ENCODE measurements at places on chromosomes 4 and X.

GRCh38 chr4:114163051-114163450 lies 183.6 kb upstream of the ARSJ start:
- DNase-seq: no peak

DNA sequence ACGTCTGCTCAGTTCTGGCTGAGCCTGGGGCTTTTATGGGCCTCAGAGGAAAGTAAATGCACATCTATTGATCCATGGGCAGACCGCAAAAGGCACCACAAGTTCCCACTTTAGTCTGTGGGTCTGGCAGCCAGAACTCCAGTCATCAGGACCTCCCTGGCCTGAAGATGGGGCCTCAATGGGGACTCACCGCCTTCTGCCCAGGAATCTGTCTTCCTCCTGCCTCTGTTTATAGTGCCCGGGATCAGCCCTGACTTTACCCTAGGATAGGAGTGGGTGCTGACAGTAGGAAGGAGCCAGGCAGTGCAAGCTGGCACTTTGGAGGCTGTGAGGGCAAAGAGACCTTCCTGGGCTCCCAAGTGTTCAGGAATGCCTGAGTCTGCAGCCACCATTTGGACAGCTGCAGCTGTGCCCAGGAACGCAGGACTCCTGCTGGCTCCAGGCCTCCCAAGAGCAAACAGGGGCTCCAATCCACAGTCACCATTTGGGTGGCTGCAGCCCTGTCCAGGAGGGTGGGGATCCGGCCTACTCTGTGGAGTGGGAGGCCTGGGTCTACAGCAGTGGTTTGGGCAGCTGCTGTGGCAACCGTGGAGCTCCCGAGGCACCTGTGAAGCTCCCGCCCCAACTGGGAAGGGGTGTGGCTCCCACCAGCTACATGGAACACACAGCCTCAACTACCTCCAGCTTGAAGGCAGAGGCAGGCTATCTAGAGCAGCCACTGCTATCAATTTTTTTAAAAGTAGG lies 1440.9 kb upstream of the ADGRL3 start:
- DNase-seq: no peak

GRCh38 chr4:58749206-58749605 lies 1639.0 kb upstream of the IGFBP7 start:
- peak; percentile 66 for DNase-seq

- no peak for DNase-seq
Observed at GRCh38 chr4:83516042-83516772, 19.7 kb upstream of the GPAT3 start.

DNA sequence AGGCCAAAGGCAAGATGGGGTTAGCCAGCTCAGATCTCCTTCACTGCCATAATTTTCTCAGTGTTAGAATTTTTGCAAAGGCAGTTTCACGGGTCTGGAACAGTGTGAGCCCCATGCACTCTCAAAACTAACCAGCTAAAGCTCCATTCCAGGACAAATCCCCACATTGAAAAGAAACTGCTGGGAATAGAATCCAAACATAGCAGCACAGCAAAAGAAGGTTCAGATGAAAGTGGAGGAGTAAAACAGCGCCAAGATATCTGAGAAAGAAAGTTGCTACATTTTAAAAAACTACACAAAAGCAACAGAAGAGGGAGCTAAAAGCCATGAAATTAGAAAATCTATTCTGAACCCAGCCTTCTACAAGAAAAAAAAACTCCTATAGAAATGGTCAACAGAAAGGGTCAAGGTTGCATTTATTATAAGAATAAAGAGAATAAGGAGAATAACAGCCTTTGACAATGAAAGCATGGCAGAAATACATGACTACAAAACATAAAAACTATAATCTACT lies 39.6 kb upstream of the SLC7A3 start:
- DNase-seq: peak; percentile 27

DNA sequence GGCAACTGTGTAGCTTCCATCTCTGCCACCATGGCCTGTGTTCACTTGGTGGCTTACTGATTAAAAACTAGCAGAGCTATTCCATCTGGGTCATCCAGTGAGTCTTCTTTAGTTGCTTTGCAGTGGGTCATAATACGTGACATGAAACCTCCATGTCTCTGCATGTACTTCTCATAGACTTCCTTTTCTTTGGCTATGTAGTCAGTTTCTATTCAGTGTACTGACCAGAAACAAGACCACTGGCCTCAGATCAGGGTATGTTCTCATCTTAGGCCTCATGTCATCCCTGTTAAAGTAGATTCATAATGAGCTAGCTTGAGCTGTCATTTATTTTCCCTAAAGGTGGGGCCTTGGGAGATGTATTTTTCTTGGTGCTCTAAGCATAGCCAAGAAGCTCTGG lies 195.2 kb downstream of the CCNG2 start:
- DNase-seq: no peak

GRCh38 chrX:49039598-49040375 lies 3.4 kb downstream of the TFE3 start:
- DNase-seq: no peak

- DNase-seq: no peak
Observed at GRCh38 chrX:135275973-135276372, 24.1 kb downstream of the ETDA start.

GRCh38 chr4:168664242-168664891 lies 167.5 kb downstream of the PALLD start:
- DNase-seq: no peak

DNA sequence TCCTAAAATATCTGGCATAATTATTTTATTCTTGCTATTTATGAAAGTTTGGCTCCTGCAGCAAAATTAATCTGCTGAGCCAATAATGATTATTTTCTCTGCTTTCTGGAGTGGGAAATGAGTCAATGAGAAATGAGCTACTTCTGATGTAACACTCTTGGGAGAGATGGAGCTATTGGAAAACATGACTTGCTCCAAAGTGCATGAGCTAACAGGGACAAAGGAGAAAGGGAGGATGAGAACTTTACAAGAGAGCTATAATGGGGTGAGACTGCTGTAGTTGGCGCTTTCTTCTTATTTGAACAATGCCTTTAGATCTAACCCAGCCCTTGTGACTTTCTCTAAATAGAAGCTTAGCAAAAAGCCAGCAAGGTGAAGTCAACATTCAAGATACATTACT lies 615.1 kb downstream of the ANKRD50 start:
- DNase-seq: no peak

DNA sequence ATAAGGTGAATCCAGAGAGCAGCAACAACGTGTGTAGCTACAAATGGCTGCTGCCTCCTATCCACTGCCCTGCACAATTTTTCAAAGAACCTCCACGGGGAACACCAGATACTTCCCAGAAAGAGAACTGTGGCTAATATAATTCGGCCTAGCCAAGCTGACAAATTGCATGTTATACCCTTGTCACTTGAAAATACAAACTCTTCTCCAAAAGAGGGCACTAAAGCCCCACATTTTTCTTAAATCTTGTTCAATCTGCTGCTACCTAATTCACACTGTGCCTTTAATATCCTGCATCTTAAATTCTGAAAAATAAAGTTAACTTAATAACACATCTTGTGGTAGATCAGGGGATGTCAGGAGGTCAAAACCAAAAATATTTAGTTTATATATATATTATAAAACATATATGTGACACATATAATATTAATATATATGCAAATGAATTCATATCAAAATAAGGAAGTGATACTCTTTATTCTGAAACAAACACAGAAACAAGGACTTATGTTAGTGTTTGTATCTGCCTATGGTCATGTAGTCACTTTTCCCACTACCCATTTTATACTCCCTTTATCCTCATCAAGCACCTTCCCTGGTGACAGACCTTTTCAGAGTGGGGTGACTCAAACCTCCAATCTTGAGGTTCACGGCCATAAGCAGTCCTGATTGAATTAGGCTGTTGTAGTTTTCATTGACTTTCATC lies 24.1 kb downstream of the CT45A1 start:
- DNase-seq: no peak

GRCh38 chrX:130758072-130758471 lies 144.9 kb downstream of the ENOX2 start:
- DNase-seq: no peak

DNA sequence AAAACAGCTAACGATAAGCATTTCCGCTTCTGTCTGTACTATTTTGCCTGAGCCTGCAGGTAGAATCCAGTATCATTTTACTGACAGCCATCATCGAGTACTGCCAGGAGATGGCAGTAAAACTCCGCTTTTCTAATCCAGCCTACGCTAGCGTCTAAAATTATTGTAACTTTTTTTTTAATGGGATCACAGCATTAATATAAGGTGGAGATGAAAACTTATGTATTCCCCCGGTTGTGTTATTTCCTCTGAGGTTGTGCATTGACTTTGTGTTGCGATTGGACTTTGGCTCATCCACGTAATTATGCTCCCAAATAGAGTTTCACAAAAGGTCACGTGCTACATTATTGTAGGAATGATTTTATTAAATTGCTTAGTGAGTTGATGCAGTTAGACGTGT lies 248.1 kb downstream of the C4orf33 start:
- peak; percentile 20 for DNase-seq

GRCh38 chr4:187235456-187236170 lies 512.0 kb upstream of the FAT1 start:
- DNase-seq: no peak

GRCh38 chr4:188819233-188819632 lies 680.0 kb downstream of the TRIML1 start:
- no peak for DNase-seq

GRCh38 chr4:61872983-61873382 lies 672.9 kb downstream of the ADGRL3 start:
- DNase-seq: no peak

DNA sequence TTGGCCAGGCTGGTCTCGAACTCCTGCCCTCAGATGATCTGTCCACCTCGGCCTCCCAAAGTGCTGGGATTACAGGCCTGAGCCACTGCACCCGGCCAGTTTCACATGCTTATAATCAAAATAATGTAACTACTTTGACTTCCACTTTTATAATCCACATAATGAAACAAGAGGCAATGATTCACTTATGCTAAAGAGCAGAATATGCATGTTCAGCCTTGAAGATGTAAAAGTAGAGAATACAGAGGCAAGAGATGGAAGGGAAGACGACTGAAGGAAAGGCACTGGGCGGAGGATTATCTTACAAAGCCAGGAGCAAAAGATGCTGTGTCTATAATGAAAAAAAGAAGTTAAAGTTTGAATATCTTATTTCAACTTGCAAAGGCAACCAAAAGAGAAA lies 13.3 kb upstream of the ZNF518B start:
- no peak for DNase-seq

DNA sequence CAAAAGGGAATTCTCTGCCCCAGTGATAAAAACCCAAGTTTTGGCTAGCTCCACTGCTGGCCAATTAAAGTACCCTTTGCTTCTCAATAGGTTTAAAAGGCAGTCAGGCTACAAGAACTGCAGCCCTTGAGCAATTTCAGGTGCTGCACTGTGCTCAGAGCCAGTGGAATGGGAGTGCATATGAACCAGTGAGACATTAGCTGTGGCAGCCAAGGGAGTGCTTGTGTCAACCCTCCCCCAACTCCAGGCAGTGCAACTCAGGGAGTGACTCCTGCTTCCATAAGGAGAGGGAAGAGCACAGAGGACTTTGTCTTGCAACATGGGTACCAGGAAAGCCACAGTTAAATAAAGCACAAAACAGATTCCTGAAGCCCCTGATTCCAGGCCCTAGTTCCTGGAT lies 61.6 kb upstream of the VAMP7 start:
- no peak for DNase-seq

- no peak for DNase-seq
Observed at GRCh38 chrX:136783159-136783558, 2.4 kb upstream of the ARHGEF6 start.

- no peak for DNase-seq
Observed at GRCh38 chr4:58061967-58062366, 951.8 kb upstream of the IGFBP7 start.

DNA sequence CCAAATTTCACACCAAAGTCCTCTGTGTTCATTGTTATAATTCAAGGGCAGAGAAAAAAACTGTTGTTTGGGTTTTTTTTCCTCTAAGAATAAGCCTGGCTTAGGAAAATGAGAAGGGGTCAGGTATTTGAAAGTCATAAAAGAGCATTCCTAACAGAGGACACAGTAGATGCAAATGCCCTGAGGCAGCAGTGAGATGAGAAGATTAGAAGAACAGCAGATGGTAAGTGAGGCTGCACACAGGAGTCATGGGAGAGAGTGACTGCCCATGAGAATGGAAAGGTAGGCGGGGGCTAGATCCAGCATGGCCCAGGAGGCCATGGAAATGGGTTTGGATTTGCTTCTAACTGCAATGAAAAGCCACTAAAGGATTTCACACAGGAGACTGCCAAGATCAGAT lies 107.5 kb upstream of the RBPJ start:
- DNase-seq: no peak

DNA sequence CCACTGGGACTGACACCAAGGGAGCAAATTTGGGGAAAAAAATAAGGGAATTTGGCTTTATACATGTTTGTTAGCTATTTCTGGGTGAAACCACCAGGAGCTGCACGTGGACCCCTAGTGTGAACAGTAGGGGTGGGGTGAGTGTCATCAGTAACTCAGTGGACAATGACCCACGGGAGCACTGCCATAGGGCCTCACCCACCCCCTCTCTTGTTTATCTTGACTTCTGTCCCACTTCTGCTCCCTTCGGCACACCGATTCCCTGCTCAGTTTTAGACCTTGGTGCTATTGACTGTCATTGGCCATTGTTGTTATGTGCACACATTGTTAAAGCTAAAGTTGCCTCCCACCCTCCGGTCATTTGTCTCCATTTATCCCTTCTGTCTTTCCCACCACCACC lies 9.0 kb downstream of the ACOX3 start:
- DNase-seq: no peak

GRCh38 chr4:92399032-92399431 lies 95.3 kb downstream of the GRID2 start:
- no peak for DNase-seq

GRCh38 chr4:48133669-48134068 lies 381 bp downstream of the TXK start:
- DNase-seq: no peak

DNA sequence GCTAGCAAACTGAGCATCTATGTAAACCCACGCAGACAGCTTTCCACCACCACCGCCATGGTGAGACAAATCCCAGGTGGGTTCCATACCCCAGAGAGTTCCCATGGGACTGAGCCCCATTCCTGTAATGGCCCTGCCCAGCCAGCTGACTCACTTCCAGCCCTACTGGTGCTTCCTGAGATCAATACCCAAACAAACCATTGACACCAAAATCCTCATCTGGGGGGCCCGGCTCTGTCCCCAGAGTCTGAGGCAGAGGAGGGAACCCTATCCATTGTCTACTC lies 30.1 kb upstream of the JAKMIP1 start:
- DNase-seq: no peak

GRCh38 chr4:133157460-133158160 lies 8.5 kb downstream of the PCDH10 start:
- no peak for DNase-seq

DNA sequence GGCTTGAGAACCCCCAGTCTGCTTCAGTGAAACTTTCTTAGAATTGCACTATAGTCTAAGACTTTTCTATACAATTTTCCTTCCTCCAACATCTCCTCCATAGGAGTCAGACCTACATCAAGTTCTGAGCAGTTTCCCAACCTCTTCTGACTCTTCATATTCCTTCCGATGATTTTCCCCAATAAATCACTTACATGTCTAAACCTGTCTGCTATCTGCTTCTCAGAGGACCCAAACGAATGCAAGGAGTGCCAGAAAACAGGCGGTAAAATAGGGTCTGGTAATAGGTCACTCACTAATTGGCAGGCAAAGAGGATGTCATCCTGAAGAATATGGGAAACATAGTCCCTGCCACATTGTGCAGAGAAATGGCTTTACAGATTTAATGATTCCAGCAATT lies 153.9 kb downstream of the PCDH18 start:
- DNase-seq: no peak

- no peak for DNase-seq
Observed at GRCh38 chrX:153875391-153876111, 10.4 kb downstream of the L1CAM start.

Measured in NCI-H748 treated with DMSO at 0.1 percent for 48 hours (cell line).